ENCODE measurements at places on chromosomes 2 and 18.

DNA sequence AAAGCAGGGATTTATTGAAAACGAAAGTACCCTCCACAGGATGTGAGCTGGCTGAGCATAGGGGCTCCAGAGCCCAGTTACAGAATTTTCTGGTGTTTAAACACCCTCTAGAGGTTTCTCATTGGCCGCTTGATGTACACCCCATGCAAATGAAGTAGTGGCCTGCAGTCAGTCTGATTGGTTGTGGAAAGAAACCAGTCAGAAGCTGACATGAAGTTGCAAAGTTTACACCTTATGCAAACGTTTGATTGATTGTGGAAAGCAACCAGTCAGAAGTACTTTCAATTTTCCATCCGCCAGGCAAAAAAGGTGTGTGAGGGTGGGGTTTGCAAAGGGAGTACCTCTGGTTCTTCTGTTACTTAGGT is 62.3 kb downstream of the VWA3B start:
- DNase-seq: no peak

GRCh38 chr2:113124984-113125855 is 2.2 kb upstream of the IL1RN start:
- no peak for DNase-seq

DNA sequence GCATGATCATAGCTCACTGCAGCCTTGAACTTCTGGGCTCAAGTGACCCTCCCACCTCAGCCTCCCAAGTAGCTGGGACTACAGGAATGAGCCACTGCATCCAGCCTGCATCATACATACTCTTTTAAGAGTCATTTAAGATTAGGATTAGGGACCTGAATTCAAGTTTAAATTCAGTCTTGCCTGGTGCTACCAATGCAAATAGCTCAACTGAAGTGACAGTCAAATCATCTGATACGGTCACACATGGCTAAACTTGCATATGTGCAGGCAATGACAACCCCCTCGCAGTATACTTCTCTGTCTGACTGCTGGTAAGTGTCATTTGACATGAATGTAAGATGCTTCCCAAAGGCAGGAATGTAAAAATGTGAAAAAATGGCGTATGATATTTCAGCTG is 31.8 kb upstream of the TMEM131 start:
- DNase-seq: no peak

- DNase-seq: no peak
Measured at GRCh38 chr2:154443919-154444318, 254.6 kb upstream of the KCNJ3 start.

Data from NCI-H1930 (cell line).